HepG2 (cell line): ENCODE measurements at places on chromosomes 11 and 22. TPM values are rescaled to one million over a fixed set of nuclear protein-coding genes. Genes with fewer than 3 reads are reported as not detected.

The CNIH2 gene
- 0.18 and 0.60 TPM in 2 replicates for total RNA-seq

The MICAL2 gene
- 1.1 and 1.4 TPM in 2 replicates for total RNA-seq

GRCh38 chr11:134474942-134475341 lies 62.9 kb upstream of the B3GAT1 start:
- no peaks in the 10 kb centered on the region for H3K4me1 ChIP-seq
- no peak for DNase-seq
- H3K36me3 ChIP-seq, result no peaks in the 10 kb centered on the region
- peaks cover 9% of the 10 kb centered on the region; the same call in 1 of the 3 replicates for H3K27me3 ChIP-seq
- no peak overlapping the region for H3K4me3 ChIP-seq
- H3K27ac ChIP-seq, result no peak overlapping the region

DNA sequence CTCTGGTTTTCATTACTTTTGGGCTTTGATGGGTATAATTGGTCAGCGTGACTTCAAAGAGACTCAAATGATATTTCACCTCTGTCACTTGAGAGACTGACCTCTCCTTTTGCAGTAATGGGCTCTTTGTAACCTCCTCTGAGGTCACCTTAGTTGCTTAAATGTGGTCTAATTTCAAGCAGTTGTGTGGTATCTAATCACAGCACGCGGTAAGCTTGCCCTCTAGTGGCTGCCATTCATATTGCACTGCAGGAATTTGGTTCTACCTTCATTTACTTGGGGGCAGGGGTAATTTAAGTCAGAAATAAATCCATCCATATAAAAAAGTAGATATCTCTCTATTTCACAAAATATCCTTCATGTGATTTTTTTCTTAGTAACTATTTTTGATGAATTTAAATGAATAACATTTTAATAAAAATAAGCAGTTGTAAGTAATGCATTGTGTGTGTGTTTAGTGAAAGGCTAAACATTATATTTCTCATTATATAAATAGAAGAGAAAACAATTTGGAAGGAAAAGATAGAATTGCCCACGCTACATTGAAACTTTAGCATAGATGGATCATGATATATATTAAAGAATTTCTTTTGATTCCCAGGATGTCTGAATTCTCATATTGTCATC lies 55.0 kb upstream of the ANO3 start:
- DNase-seq, result peak; percentile 38
- H3K4me3 ChIP-seq, result no peak overlapping the region
- no peak overlapping the region for H3K27ac ChIP-seq
- H3K36me3 ChIP-seq, result no peaks in the 10 kb centered on the region
- H3K4me1 ChIP-seq, result no peaks in the 10 kb centered on the region
- no peaks in the 10 kb centered on the region for H3K27me3 ChIP-seq
